Myocyte (in vitro differentiated cells): ENCODE measurements at places on chromosomes 6 and 20. TPM values are rescaled to one million over a fixed set of nuclear protein-coding genes. Genes with fewer than 3 reads are reported as not detected.

- DNase-seq = no peak
Measured at GRCh38 chr6:36769183-36769675, 70.0 kb downstream of the CPNE5 start.

DNA sequence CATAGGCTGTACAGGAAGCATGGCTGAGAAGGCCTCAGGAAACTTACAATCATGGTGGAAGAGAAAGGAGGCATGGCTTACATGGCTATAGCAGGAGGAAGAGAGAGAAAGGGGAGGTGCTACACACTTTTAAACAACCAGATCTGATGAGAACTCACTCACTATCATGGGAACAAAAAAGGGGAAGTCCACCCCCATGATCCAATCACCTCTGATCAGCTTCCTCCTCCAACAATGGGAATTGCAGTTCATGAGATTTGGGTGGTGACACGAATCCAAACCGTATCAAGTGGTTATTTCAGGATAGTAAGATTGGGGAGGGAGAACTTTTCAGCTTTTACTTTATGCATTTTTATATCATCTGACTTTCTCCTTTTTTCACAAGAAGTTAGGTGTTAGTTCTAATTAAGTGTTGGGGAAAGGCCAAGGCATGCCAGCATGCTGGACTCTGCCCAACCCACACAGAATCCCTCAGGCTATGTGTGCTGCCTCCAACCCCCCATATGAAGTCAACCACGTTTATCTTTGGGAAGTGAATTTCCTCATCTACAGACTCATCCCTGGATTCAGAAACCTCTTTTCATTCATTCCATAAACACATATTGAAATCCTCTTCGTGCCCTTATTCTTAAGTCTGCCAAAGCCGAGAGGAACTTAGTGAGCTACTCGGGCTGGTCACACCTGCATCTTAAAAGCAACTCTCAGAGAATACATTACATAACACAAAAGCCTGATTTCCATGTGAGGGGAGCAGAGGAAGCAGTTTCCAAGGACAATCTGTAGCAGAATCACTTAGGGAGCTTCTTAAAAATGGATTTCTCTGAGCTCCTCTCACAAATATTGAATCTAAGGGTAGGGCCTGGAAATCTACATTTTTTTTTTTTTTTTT is 16.7 kb upstream of the CLIC5 start:
- DNase-seq = no peak

DNA sequence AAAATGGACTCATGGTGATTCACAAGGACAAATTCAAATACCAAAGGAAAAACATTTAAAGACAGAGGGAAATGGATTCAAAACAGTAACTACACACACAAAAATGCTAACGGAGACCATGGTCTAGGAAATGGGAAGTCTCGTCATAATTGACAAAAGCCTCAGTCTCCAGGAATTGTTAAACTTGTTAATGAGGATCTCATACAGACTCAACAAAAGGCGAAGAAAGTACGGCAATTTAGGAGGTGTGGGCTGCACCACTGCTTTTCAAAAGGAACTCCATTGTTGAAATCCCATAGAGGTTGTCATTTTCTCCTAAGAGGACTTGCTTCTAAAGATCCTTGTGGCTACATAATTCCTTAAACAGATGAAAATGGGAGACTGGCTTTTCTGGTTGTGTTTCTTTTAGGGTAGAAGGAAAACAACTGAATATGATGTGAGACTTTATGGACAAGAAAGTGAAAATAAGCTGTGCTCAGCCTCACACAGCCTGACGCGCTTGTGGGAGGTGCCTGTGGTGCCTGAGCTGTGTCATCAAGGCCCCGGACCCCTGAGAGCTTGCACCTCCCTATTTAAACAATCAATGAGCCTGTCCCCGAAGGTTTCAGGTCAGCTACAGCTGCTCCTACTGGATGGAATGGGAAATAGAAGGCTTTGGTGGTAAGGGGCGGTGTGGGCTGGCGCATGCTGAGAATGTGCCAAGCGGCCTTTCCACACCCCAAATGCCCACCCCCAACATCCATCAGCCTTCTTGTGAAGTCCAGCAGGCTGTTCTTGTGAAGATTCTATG is 2.5 kb upstream of the CLDN20 start:
- DNase-seq = no peak

DNA sequence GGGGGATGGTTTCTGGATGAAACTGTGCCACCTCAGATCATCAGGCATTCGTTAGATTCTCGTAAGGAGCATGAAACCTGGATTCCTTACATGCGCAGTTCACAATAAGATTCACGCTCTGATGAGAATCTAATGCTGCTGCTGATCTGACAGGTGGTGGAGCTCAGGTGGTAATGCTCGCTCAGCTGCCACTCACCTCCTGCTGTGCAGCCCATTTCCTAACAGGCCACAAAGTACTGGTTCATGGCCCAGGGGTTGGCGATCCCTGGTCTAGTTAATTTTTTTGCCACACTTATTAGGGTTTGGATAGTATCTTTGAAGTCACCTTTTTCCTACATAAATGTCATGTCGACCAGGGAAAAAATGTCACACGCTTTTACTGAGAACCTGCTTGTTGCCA is 96.8 kb upstream of the MLIP start:
- DNase-seq = no peak

- no peak for DNase-seq
Measured at GRCh38 chr6:132388291-132388690, 13.0 kb downstream of the MOXD1 start.

DNA sequence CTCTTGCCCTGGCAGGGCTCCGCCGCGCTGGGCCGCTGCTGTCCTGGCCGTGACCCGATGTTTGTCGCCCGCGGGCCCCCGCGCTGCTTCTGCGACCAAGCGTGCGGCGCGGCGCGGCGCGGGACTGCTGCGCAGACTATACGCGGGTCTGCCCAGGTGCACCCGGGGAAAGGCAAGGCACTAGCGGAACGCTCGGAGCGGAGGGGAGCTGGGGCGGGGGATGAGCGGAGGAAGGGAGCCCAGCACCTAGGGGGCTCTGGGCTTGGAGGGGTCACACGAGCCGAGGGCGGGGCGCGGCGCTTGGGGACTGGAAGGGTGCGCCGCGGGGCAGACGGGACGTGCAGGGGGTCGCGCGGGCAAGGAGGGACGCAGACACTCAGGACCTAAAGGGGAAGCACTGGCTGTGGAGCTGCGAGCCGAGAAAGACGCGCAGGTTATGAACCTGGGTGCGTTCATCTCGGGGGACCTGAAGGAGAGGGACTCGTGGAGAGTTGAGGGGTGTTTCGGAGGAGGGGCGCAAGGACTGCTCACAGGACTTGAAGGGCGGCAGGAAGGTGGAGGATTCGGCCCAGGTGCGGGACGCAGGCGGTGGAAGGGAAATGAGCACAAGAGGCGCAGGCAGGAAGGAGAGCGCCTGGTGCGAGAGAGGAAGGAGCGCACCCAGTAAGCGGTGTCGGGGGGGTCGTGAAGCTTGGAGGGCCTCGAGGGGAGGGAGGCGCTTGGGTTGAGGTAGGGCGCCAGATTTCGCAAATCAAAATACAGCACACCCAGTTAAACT is 40.8 kb upstream of the ZNFX1 start:
- DNase-seq = no peak

GRCh38 chr6:123994891-123995635 is 191.4 kb downstream of the NKAIN2 start:
- no peak for DNase-seq

DNA sequence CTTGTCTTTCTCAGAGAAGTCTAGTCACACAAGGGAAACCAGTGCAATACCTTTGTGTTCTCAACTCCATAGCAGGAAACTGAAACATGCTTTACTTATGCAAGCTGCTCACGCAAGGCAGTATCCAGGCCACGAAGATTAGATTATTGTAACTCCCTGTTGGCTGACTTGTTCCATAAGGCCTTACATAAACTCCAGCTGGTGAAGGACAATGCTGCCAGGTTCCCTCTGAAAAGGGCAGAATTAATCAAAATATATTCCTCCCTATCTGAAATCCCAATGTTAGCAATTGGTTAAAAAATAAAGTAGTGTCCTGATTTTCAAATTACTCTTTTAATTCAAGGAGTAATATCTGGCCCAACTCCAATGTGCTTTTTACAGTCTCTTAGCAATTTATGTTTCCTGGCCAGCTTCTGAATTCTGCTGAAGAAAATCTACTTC is 966.6 kb downstream of the HACE1 start:
- DNase-seq = no peak

GRCh38 chr6:157823001-157823527 is at the start of gene SNX9:
Gene SNX9, plus strand, starts transcription at chr6:157823246. Its CDS starts 189 bp downstream, at chr6:157823435.
- peak; percentile 74 for DNase-seq

- peak; percentile 37 for DNase-seq
Measured at GRCh38 chr20:33995053-33995831, 1.5 kb downstream of the RALY start.

DNA sequence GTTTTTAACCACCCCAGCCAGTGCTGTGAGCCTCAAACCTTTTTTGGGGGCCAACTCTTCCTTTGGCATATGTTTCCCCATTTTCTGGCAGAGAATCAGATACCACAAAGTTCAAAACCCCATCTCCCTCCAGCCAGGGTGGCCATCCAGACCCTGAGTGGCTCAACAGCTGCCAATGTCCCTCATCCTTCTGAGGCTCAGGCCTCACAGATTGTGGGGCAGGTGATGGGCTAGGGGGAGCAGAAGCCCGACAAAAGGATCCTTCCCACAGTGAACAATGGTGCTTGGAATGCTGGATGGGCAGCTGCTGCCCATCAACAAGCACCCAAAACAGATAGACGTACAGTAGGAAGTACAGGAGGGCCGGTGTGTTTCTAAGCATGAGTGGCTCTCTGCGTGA is 42.6 kb upstream of the IL17A start:
- peak; percentile 89 for DNase-seq

DNA sequence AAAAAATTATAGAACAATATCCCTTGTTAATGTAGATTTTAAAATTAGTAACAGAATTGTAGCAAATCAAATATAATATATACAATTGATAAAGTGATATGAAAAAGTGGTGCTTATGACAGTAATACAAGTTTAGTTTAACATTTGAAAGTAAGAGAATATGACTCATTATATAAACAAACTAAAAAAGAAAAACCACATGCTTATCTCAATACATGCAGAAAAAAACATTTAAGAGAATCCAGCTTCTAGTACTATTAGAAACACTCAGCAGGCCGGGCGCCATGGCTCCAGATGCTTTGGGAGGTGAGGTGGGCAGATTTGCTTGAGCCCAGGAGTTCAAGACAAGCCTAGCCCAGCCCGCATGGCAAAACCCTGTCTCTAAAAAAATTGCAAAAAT is 60.7 kb upstream of the LAMA2 start:
- no peak for DNase-seq

GRCh38 chr6:139327038-139327437 is 35.2 kb upstream of the TXLNB start:
- no peak for DNase-seq

DNA sequence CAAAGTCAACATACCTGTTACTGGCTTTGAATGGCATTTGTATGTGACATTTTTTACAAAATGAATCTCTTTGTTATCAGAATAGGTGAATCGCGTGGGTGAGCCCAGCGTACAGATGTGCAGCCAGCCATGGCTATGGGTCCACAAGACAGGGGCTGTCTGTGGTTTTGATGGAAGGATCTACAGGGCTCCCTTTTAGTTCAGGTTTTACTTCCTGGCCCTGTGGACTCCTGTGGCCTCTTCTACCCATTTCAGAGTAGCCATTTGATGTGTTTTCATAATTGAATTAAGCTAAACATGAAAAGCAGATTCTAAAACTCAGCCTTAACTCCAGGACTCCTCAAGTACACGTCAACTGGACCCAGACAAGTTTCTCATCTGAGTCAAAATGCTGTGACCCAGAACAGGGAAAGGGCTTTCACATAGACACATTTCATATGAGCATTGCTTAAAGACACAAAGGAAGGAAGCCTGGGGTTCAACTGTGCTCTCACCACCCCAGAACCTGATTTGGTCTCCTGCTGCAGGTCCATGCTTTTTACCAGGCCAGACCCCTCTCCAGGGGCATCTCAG is 105.3 kb upstream of the NAA20 start:
- no peak for DNase-seq

GRCh38 chr6:27873021-27873940 is 38.9 kb downstream of the OR2B2 start:
- peak; percentile 53 for DNase-seq

- DNase-seq = no peak
Measured at GRCh38 chr20:53220482-53221307, 248.5 kb downstream of the TSHZ2 start.

DNA sequence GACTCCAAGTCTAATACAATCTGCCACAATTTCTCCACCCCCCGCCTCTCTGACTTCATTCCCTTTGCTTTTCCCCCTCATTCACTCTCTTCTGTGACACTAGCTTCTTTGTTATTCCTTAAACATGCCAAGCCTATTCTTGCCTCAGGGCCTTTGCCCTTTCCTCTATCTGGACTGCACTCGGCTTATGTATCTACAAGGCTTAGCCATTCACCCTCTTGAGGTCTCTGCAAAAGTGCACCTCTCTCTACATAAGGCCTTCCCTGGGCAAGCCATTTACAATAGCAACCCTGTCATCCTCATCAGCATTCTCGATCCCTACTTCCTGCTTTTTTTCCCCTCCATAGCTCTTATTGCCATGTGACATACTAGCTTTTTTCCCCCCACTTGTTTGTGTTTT is 168.9 kb downstream of the PDSS2 start:
- DNase-seq = no peak

GRCh38 chr6:3813150-3813780 is 35.9 kb upstream of the FAM50B start:
- DNase-seq = peak; percentile 79

DNA sequence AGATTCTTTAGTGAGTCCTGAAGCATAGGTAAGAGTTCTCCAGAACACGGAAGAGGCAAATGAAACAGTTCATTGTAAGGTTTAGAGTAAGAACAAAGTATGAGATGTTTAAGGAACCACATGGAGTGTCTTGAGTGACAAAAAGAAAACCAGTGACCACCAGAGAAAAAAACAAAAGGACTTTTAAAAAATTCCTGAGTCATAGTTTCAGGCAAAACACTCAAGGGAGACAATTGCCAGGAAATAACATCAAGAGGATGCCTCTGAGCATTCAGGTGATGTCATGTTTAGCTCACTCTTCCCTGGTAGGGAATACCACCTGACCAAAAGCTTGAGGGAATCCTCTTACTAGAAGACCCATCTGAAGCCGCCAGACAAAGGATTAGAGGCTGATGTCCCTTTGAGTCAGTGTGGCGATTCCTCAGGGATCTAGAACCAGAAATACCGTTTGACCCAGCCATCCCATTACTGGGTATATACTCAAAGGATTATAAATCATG is 110.3 kb downstream of the COL19A1 start:
- no peak for DNase-seq

VNN1 gene
- total RNA-seq = 2.7 TPM in 2 replicates

MCM8 gene
- total RNA-seq = 9.3 and 12.9 TPM in 2 replicates

ELOVL5 gene
- 29.7 and 50.8 TPM in 2 replicates for total RNA-seq

KCNG1 gene
- total RNA-seq = 0.42 and 0.48 TPM in 2 replicates

TMC2 gene
- not detected in 2 replicates for total RNA-seq

FOXQ1 gene
- total RNA-seq = not detected in 2 replicates

GSTA2 gene
- not detected in 2 replicates for total RNA-seq

MRPS26 gene
- 51.2 and 56.8 TPM in 2 replicates for total RNA-seq

PLCB1 gene
- total RNA-seq = 0.26 and 0.29 TPM in 2 replicates
